Eye (tissue), 1 donor: ENCODE measurements at places on chromosomes 6 and 20.

DNA sequence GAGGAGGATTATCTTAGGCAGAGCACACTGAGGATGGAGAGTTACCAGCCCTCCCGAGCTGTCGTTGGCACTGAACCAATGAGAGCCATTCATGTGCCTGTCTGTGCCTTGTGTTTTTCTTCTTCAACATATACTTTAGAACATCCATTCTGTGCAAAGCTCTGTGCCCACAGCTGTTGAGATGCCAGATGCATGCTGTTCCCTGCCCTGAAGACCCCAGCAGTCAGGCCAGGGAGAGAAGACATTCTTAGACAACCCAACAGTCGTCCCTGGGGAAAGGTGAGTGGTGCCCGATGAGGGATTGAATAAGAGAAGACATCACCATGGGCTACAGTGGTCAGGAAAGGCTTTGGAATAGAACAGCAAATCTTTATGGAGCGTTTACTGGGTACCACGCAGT is 114.1 kb downstream of the NRN1 start:
- DNase-seq: no peak

DNA sequence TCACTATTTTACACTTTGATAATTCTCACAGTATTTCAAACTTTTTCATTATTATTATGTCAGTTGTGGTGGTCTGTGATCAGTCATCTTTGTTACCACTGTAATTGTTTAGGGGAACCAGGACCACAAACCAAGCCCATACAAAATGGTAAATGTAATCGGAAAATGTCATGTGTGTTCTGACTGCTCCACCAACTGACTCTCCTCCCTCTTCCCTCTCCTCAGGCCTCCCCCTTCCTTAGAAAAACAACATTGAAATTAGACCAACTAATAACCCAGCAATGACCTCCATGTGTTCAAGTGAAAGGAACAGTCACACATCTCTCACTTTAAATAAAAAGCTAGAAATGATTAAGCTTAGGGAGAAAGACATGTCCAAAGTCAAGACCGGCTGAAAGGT is 63.8 kb downstream of the GMDS start:
- no peak for DNase-seq

DNA sequence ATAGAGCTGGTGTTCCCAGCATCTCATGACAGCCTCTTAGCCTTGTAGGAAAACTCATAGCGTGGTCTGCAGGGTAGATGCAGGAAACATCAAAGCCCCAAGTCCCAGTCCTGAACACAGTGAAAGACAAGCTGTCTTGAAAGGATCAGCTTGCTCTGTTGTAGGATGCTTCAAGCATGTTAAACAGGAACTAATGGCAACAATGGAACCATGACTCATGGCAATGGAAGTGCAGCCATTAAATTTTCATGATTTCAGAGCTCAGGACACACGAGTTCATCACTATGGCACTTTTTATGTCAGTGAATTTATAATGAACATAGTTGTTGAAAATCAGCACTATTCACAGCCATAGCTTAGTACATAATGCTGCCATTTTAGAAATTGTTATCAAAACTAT is 367.7 kb downstream of the KIF16B start:
- peak; percentile 10 for DNase-seq

- DNase-seq: peak; percentile 12
Observed at GRCh38 chr20:9919271-9920014, 80.6 kb upstream of the PAK5 start.

DNA sequence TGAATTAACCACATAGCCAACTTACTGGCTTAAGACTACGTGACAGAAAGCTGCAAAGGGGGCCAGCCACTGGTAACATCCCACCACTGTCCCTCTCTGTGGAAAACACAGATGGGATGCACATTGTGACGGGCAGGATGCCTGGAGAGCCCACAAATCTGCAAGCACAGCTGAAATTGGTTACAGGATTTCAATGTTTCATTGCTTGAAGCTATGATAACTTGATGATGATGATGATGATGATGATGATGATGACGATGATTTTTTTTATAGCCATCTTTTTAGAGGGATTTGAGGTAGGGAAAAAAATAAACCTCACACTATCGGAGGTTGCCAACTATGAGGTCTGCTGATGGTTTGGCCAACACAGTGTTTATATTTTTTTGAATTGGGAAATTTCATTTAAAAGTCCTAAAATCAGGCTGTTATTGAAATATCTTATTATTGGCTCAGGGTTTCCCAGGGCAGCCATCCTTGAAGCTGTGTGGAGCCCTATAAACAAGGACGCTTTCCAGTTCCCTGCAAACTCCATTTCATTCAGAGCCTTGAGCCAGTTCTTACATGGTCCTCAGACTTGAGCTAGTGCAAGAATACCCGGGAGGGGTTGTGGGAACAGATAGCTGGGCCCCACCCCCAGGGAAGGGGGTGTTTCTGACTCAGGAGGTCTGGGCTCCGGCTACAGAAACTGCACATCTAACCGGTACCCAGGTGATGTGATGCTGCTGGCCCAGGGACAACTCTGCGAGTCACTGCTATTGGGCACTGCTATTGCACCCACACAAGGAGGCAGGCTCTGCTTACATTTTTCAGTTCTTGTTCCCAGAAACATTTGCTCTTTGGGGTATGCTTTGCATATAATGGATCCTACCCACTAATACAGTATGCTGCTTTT is 27.1 kb downstream of the BCAS1 start:
- DNase-seq: peak; percentile 46

DNA sequence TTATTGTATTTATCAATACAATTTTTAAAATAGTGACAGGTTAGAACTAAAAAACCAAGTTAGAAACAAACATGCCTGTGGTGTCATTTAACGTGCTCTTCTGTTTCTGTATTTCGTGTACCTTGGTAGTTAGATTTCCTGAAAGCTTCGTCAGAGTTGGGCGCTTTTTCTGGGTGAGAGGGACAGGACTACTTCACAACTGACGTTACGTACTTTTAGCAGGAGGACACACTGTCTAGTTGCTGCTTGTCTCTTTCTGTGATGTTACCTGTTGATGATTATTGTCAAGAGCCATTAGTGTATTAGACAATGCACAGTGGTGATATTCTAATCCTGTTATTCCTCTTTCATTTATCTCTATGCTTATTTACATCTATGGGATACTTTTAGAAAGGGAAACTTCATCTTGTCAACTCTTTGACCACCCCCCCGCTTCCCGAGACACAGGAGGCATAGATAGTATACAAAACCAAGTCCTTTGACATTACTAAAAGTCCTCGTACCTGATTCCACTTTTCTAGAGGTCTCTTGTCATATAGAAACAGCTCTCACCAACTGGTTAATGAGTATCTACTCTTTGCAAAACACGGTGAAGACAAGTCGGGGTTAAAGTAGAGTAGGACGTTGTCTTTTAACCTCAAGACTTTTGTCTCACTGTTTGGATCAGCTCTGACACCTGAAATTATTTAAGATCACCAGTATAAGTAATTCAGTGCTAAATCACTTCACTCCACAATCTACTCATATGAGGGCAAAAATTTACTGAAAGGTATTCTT is 96.3 kb downstream of the LYRM2 start:
- DNase-seq: no peak

GRCh38 chr6:11805259-11806053 is 26.9 kb upstream of the ADTRP start:
- DNase-seq: no peak

GRCh38 chr20:51586005-51586440 is 43.5 kb upstream of the NFATC2 start:
- no peak for DNase-seq
